ENCODE measurements at places on chromosomes 7 and 10. TPM values are rescaled to one million over a fixed set of nuclear protein-coding genes. Genes with fewer than 3 reads are reported as not detected.

SKIDA1 gene
- total RNA-seq, result 0.29 TPM

SUN3 gene
- not detected for total RNA-seq

OR2F1 gene
- total RNA-seq, result not detected

GSTO2 gene
- 7.1 TPM for total RNA-seq

BRI3 gene
- 45.2 TPM for total RNA-seq

GRM8 gene
- not detected for total RNA-seq

SPDYE9 gene
- not detected for total RNA-seq

SFTPA1 gene
- not detected for total RNA-seq

NXPH1 gene
- not detected for total RNA-seq

PTN gene
- total RNA-seq, result 15.3 TPM

HPSE2 gene
- 0.35 TPM for total RNA-seq

ZNF503 gene
- total RNA-seq, result 12.4 TPM

SLC26A4 gene
- 0.18 TPM for total RNA-seq

CLRN3 gene
- total RNA-seq, result not detected

SPDYE3 gene
- total RNA-seq, result not detected

CFAP46 gene
- 0.53 TPM for total RNA-seq

C10orf90 gene
- total RNA-seq, result not detected

CCL24 gene
- total RNA-seq, result not detected

CFAP70 gene
- 0.29 TPM for total RNA-seq

TRIL gene
- under 0.01 TPM for total RNA-seq

HBP1 gene
- total RNA-seq, result 40.4 TPM

PIP gene
- total RNA-seq, result not detected

ADCYAP1R1 gene
- not detected for total RNA-seq

USP54 gene
- total RNA-seq, result 23.4 TPM

UBE2H gene
- total RNA-seq, result 46.4 TPM

CLCN1 gene
- not detected for total RNA-seq

NOBOX gene
- not detected for total RNA-seq

OIT3 gene
- total RNA-seq, result not detected

ZNF273 gene
- 1.9 TPM for total RNA-seq

CDH23 gene
- not detected for total RNA-seq

ZNF853 gene
- total RNA-seq, result under 0.01 TPM

TWNK gene
- total RNA-seq, result 3.7 TPM

OR6V1 gene
- not detected for total RNA-seq

PLXDC2 gene
- total RNA-seq, result 4.3 TPM

FOXI2 gene
- total RNA-seq, result not detected

DYNC1I1 gene
- 0.71 TPM for total RNA-seq

SEMA4G gene
- 0.29 TPM for total RNA-seq

Data from myometrial cell (primary cell).